GM12865 (cell line): ENCODE measurements at places on chromosomes 1 and 21.

- no peak for DNase-seq
These were observed 317.5 kb downstream of the ASTN1 start for GRCh38 chr1:176847052-176847451.

- peak; percentile 48 for DNase-seq
These were observed 380.5 kb upstream of the CAMK1G start for GRCh38 chr1:209202830-209203532.

GRCh38 chr1:107949467-107950253, 15.3 kb downstream of the VAV3 start:
- peak; percentile 95 for DNase-seq

DNA sequence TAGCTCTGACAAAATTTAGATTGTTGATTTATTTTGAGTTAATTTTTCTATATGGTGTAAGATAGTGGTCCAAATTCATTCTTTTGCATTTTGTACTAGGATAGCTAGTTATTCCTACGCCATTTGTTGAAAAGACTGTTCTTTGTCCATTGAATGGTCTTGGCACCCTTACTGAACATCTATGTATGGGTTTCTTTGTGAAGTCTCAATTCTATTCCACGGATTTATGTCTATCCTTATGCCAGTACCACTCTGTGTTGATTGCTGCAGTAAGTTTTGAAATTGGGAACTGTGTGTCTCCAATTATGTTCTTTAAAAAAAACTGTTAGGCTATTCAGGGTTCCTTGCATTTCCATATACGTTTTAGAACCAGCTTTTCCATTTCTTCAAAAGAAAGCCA, 145.7 kb downstream of the ZNF644 start:
- no peak for DNase-seq

DNA sequence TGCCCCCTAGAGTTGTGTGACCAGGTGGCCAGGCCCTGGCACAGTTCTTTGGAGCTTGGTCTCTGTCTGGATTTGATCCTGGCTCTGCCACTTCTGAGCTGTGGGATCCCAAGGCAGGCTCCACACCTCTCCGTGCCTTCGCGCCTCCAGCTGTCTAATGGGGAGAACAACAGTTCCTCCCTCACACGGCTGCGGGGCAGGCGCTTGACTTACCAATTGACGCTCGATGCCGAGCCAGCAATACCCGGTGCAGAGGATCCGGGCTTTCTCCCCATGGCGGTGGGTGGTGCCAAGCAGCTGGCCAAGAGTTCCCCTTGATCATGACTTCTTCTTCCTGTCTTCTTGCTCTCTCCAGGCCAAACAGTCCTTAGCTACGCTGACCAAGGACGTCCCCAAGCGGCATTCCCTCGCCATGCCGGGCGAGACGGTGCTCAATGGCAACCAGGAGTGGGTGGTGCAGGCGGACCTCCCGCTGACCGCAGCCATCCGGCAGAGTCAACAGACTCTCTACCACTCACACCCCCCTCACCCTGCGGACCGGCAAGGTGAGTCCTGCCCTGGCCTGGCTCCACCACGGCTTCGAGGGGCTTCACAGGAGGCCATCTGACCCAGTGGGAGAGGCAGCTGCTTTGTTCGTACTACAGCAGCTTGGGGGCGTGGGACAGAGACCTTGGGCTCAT, 97.7 kb upstream of the TMEM51 start:
- DNase-seq, result no peak

DNA sequence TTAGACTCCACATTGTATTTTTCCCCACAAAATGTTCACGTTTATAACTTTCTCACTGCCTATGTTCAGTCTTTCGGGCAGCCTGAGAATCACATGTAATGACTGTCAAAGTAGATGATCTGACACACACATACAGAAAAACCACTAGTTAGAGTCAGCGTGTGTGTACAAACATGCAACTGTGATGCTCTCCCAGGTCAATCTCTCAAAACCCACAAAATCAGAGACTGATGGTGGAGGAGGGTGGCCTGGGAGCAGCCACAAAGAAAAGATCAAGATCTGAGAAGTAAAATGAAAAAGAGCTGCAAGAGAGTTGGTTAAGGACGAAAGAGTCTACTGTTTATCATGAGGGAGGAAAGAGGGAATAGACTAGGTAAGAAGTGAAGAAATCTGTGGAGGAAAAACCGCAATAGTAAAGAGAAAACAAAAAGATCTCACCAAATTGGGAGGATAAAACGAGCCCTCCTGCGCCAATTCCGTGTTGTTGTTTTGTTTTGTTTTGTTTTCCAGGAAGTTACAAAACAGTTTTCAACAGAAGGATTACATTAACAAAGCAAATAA, 2.3 kb downstream of the EGLN1 start:
- peak; percentile 19 for DNase-seq

- DNase-seq, result no peak
These were observed 40.0 kb downstream of the COQ8A start for GRCh38 chr1:226980122-226980560.

DNA sequence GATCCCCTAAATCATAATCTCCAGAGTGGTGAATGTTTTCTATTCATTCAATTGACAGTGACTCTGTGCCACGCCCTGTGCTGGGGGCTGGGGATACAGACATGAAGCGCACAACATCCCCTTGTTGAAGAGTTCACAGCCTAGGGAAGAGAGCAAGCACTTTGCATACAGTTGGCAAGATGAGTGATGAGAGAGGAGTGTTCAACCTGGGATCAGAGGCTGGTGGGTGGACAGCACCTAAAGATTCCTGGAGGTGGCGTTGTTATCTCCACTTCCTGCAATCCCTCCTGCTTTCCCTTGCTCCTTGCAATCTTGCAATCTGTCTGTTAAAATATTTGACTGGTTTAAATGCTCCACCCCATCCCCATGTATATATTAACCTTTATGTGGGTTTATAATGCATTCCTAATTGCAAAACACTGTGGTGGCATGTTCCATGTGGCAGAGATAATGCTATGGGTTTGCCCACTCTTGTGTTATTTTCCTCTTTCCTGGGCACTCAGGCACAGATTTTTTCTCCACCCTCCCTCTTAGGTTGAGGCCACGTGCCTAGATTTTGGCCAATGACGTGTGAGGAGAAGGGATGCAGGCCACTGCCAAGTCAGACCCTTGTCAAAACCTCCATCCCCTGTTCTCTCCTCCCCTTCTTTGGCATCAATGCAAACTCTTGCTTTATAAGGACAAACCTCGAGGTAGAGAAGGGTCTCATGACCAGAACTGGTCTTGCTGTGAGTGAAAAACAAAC, 36.2 kb upstream of the GADD45A start:
- no peak for DNase-seq

DNA sequence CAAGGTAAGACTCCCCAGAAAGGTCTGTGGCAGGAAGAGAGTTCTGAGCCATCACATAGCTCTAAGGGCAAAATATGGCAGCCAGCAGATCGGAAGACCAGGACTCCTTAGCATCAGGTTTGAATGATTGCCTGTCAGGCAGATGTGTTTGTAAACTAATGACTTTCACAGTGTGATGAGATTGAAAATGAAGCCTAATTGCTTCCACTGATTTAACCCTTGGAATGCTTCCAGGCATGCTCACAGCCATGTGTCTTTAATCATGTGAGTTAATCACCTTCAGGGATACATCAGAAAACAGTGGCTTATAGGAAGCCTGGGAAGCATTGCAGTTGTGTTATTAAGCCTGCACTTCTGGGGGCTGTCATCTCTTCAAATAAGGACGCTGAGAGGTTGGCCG, 82.8 kb downstream of the LRRC53 start:
- DNase-seq, result no peak

GRCh38 chr1:245489838-245490237, 335.1 kb downstream of the KIF26B start:
- DNase-seq, result no peak

GRCh38 chr1:162994921-162995320, 74.2 kb upstream of the RGS4 start:
- DNase-seq, result no peak

GRCh38 chr1:94126651-94127050, 5.7 kb upstream of the ABCA4 start:
- no peak for DNase-seq

- no peak for DNase-seq
These were observed 84.8 kb downstream of the KCTD3 start for GRCh38 chr1:215651867-215652266.

- no peak for DNase-seq
These were observed 11.9 kb downstream of the EXTL2 start for GRCh38 chr1:100882698-100883097.

GRCh38 chr1:156498432-156499193, 2.0 kb downstream of the MEF2D start:
- DNase-seq, result no peak

DNA sequence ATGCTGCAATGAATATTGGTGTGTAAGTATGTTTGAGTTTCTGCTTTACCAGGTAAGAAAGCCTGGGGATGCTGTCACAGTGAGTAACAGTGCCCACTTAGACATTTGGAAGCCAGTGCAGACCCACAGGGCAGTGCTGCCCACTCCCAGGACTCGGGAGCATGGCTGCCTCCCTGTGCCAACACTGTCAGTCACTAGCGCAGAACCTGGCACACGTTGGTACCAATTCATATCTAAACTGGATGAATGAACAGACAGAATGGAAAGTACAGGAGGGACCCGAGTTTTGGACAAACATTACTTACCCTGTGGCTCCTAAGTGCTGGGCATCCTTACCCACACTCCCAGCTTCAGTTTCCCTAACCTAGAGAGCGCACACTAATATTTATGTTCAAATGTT, 1.6 kb upstream of the EVA1C start:
- no peak for DNase-seq

GRCh38 chr1:84253036-84253435, 48.5 kb upstream of the SAMD13 start:
- no peak for DNase-seq

DNA sequence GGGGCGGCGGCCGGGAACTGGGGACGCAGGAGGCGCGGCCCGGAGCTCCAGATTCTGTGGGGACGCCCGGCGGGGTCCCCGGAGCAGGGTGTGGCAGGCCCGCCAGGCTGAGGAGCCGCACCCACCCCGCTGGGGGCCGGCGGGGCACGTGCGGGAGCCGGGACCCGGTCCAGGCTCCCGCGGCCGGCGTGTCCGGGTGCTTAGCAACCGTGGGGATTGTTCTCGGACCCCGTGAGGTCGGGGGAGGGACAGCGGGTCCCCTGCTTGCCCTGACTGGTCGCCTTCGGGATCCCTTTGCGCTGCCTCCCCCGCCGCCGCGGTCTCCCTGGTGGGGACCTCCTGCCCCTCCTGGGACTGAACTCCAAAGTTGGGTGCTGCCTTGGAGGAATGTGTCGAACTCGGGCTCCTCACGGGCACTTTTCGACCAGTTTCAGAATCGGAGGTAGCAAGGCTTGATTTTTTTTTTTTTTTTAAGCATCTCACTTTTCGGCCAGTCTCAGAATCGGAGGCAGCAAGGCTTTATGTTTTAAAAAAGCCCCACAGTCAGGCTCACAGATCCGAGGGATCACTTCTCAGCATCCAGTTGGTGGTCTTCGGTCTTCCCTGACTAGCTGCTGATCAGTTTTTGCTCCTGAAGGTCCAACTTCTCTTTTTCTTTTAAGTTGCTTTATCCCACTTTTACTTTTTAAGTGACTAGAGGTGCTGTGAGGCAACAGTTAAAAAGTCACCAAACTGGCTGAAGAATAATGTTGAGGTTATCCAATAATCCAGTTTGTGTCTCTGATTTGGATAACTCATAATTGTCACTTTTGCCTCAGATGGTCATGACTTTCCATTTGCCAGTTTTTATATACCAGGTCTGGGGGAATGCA, 648 bp downstream of the FAM76A start:
- peak; percentile 70 for DNase-seq

DNA sequence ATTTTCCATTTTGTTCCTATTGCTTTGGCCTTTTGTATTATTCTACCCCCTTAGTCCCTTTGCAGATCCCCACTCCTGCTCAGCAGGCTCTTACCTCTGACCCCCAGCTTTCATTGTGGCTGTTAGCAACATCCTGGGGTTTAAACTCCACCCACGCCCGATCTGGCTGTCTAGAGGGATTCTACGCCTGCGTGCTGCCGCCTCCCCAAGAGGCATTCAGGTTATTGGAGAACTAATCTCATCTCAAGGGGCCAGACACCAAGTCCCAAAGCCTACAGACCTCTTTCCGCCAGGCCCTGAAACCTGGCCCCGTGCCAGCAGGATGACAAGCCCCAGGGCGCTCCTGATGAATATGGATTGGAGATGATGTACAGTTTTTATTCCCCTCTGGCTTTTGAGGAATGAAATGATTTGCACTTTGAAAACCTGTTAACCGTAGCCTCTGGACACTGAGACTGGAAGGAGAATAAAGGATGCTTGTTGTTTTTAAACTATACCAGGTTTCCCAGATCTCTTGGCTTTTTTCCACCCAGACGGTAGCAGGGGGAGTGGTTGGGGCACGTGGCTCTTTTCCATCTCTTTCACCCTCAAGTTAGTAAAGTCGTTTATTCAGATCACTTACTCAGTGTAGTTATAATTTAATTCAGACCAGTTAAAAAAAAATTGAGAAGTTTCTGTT, 14.5 kb upstream of the IKBKE start:
- no peak for DNase-seq

DNA sequence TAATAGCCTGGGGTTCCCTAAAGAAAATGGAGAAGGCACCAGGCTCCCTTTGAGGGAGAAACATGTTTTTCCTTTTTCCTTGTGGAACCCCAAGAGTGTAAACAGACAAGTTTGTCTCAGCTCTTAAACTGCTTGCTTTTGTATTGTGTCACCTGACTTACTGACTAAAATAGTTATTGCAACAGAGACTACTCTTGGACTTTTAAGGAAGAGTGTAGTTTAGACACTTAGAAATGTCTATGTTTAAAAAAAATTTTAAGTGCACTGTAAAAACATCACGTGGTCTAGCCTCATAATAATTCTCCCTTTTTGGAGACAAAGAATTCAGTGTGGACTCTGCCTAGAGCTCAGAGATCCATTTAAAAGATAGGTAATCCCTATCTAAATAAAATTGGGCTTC, 141.1 kb downstream of the TRIM33 start:
- no peak for DNase-seq

DNA sequence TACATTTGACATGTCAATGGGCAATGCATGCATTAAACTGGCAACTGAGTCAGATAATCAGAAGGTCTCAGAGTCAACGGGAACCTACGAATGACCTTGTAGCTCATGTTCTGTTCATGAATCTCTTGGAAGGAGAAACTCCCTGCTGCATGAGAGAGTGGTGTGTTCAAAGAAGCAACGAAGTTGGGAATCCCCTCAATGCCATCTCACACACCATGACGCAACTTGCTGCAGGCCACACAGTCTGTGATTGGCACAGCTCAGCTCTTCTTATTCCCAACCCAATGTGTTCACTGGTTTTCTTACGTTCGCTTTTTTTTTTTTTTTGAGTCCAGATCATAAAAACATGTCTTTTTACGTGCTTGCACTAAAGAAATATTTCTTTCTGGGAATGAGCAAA, 53.5 kb upstream of the PRDM2 start:
- DNase-seq, result peak; percentile 17
